ENCODE measurements at places on chromosomes 5 and 9.

- DNase-seq: peak; percentile 13
Observed at GRCh38 chr5:72066705-72067107, 40.6 kb upstream of the MAP1B start.

- DNase-seq: no peak
Observed at GRCh38 chr5:136194576-136194975, 1.6 kb upstream of the SMIM32 start.

- DNase-seq: no peak
Observed at GRCh38 chr5:138966236-138966985, 91.3 kb upstream of the LRRTM2 start.

DNA sequence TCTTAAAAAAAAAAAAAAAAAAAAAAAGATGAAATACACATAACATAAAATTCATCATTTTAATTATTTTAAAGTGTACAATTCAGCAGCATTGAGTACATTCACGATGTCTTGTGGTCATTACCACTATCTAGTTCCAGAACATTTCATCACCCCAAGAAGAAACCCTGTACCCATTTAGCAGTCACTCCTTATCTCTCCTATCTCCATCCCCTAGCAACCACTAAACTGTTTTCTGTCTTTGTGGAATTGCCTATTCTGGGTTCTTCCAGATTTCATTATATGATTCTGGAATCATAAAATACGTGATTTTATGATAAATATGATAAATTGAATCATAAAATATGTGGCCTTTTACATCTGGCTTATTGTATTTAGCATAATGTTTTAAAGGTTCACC, 8.9 kb upstream of the HMCN2 start:
- DNase-seq: no peak

DNA sequence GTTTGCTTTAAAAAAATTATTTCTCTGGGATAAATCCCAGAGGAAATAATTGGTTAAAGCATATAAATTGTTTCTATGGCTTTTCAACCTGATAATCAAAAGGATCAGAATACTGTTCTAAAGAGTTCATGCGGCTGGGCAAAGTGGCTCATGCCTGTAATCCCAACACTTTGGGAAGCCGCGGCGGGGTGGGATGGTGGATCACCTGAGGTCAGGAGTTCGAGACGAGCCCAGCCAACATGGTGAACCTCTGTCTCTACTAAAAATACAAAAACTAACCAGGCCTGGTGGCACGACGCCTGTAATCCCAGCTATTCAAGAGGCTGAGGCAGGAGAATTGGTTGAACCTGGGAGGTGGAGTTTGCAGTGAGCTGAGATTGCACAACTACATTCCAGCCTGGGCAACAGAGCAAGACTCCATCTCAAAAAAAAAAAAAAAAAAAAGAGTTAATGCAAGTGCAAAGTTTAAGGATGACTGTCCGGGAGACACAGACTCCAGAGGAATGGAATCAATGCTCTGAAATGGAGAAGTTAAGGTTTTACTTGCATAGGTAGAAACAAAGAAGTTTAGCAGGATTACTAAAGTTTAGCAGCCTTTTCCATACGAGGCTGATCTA, 16.6 kb upstream of the GRHPR start:
- DNase-seq: no peak

GRCh38 chr5:11467588-11467987, 436.7 kb downstream of the CTNND2 start:
- DNase-seq: no peak

Measured in NCI-H1417 (cell line).